ENCODE measurements at places on chromosomes 4 and X.

DNA sequence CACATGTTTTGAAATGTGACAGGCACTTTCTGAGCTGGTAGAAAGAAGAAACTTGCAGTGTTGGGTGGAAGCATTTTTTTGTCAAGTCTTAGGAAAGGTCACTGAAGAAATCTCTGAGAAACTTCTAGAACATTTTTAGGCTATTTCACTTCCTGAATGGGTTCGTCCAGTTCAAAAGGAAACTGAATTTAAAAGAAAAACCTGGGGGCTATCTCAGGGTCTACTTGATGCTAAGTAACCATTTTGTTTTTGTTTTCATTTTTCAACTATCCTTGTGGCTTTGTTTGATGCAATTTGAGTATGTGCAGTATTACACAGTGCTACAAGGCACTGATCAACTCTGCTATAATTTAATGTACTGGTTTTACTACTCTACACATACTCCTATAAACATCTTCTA is 34.0 kb upstream of the AMOT start:
- DNase-seq = no peak

- no peak for DNase-seq
Measured at GRCh38 chrX:38985375-38985774, 184.1 kb downstream of the MID1IP1 start.

GRCh38 chr4:84126061-84126787 is 372.9 kb downstream of the NKX6-1 start:
- no peak for DNase-seq

GRCh38 chr4:26441102-26441501 is 49.2 kb downstream of the CCKAR start:
- DNase-seq = no peak

- no peak for DNase-seq
Measured at GRCh38 chr4:89334311-89334710, 26.7 kb upstream of the GPRIN3 start.

GRCh38 chrX:149630681-149631233 is 835 bp downstream of the TMEM185A start:
- DNase-seq = no peak

DNA sequence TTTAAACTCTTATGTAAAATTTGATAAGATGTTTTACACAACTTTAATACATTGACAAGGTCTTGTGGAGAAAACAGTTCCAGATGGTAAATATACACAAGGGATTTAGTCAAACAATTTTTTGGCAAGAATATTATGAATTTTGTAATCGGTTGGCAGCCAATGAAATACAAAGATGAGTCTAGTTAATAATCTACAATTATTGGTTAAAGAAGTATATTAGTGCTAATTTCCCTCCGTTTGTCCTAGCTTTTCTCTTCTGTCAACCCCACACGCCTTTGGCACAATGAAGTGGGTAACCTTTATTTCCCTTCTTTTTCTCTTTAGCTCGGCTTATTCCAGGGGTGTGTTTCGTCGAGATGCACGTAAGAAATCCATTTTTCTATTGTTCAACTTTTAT is at the start of gene ALB:
Gene ALB (plus strand): TSS at position 246 of the 400 bp plus-strand sequence. CDS start 41 bp downstream, at position 287.
- no peak for DNase-seq

GRCh38 chrX:153722704-153723350 is 1.4 kb downstream of the BCAP31 start:
- no peak for DNase-seq

DNA sequence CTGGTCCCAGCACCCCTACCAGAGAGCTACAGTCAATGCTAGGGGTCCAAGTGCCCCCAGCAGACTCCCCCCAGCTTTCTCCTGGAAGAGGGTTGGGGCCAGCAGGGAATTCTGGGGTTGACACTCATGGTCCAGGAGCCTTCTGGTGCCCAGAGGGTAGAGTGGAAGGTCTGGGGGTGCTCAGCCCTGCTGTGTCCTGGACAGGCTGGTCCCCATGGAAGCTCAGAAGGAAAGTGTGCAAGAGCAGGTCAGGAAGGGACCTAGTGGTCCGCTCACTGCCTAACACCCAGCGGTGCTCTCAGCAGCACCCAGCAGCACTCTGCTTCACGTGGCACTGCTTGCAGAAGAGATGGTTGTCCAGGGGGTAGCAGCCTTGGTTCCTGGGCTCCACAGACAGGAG is 6.9 kb downstream of the TEX13C start:
- no peak for DNase-seq

GRCh38 chrX:67545036-67545821 is 1.4 kb downstream of the AR start:
- DNase-seq = no peak

DNA sequence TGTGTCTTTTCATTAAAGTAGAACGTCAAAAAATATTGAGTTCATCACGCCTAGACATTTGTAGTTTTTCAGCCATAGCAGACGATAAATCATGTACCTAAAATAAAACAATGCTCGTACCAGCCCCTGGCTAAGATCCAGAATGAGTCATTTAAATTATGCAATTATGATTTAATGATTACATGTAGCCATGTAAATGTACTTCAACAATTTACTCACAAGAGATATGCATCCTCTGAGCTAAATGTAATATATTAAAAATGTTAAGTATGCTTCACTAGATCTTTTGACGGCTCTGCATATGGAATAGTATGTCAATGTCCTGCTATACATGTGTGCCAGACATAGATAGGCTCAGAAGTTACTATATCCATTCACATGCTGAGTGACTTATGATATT is 1077.8 kb downstream of the ARAP2 start:
- DNase-seq = no peak

DNA sequence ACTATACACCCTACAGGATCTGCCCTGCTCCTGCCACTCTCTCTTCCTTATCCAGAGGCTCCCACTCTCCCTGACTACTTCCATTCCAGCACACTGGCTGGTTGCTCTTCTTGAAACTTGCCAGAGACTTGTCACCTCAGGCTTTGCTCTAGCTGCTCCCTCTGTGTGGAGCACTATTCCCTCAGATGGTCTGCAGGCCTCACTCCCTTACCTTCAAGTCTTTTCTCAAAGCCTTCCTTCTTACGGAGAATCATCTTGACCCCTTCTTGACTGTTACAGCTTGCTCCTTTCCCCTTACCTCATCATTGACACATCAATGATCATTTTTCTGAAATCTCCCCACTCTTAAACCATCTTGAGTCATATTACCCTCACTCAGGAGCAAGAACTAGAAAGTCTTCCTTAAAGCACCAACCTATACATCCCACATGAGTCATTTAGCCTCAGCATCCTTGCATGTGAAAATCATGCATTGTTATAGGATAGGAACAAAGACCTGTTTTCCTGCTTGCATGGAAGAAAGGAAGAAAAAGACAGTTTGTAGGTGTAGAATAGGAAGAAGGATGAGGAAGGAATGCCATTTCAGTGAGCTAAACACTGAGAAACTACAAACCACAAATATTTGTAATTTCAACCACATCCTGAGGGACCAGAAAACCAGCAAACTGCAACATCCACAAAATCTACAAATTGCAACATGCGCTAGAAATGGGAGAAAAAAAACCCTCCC is 55.7 kb downstream of the ANTXR2 start:
- peak; percentile 60 for DNase-seq

- DNase-seq = no peak
Measured at GRCh38 chr4:2697995-2698414, 58.1 kb downstream of the TNIP2 start.

DNA sequence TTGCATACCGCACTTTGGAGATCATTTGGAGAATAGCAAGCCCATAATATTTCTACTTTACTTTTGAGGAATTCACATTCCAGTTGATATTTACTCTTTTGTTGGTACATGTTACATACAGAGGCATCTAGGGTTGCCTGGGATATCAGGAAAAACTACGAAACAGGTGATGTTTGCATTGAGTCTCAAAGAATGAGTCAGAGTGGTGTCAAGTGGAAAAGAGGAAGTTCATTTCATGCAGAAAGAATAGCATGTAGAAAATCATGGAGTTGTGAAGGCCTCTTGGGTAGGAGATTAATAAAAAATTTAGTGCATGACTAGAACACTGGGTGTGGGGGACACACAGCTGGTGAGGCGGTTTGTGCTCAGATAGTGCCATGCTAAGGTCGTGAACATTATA is 33.5 kb upstream of the ELOVL6 start:
- no peak for DNase-seq

DNA sequence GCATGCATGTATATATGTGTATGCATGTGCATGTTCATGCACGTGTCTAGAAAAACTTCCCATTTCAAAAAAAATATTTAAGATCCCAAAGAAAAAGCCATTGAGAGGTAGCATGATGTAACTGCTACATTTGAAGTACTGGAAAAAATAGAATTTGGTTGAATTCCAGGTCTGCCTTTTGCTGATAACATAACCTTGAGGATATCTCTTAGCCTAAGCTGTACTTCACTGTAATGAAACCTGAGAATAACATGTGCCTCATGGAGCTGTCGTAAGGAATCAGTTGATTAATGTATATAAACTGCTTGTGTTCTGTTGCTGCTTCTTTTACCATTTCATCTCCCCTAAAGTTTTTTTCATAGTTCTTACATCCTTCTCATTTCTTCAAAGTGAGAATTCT is 351.8 kb downstream of the GRIA2 start:
- no peak for DNase-seq

DNA sequence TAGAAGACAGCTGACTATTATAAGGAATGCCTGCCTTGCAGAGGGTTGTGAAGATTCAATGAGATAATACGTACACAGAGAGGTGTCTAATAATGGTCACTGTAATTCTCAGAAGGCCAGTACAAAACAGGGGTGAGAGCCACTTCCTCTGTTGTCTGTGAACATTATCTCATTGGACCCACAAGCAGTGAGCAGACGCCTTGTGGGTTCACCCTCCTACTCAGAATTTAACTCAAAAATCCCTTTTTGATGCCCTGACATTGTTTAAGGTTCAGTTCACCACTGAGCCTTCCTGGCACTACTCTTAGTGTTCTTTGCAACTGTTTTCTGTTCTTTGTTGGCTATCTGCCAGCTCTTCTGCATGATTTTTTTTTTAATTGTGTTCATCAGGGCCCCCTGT is 467.4 kb downstream of the BCOR start:
- DNase-seq = no peak

DNA sequence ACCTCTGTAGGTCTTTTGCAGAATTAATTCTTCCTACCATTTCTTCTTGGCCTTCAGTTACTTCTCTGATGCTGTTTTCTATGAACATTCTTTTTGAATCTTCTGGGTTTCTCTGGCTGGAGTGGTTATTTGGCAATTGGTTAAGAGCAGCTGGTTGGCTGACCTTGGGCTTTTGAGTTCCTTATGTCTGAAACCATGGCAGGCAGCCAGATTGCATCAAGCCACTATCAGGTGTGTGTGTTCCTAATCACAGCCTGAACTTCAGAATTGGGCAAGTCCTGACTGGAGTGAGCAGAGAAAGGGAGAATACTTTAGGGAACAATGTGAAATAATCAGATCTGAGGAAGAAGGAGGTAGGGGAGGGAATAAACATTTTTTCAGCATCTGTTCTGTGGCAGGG is 90.2 kb downstream of the ARHGAP10 start:
- no peak for DNase-seq

DNA sequence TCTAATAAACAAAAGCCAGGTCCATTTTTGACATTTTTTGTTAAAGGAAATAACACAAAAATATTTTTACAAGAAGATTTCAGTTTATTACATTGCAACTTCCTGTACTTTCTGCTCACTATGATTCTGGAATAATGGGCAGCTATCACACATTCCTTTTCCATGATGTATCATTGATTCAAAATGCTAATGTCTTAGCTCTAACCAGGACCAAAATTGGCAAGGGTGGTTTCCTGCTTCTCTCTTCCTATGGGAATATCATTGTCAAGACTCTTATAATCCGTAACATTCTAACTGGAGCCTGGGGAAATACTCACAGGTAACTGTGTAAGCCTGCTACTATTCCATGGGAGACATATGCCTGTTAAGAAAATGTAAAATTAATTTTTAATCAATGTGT is 218.6 kb downstream of the DCAF12L2 start:
- no peak for DNase-seq

GRCh38 chr4:48134081-48134480 is at the start of gene TXK:
TXK (minus strand) TSS chr4:48134250; CDS start chr4:48134170, 80 bp downstream.
- no peak for DNase-seq

DNA sequence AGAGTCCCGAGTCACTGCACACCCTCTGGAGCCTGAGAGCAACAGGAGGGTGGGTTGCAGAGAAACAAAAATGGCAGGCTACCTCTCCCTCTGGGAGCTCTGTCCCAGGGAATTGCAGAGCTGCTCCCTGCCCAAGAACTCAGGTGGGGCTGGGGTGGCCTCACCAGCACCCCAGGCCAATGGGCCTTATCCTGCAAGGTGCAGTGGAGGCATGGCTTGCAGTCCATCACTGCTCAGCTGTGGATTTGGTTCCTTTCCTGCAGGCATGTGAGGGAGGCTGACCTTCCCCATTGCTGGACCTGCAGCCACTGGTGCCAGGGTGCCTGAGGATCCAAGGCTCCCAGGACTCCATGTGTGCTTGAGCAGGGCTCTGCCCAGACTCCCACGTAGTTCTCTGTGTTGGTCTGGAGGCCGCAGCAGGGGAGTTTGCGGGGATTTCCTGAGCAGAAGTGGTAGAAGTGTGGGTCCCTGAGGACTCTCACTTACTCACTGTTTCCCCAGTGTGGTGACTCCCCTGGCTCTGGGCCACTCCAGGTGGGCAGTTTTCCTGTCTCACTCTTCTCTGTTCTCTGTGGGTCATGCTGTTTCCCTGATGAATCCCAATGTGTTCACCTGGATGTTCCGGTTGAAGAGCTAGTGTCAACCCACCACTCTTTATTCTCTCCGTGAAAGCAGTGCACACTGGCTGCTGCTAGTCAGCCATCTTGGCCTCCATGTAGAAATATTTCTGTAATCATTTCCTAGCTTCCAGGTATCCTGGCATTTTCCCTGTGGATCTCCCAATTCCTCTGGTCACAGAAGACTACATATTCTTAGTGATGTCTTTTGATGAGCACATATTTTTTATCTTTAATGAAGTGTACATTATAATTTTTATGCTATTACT is 82.3 kb downstream of the ARHGAP24 start:
- no peak for DNase-seq

DNA sequence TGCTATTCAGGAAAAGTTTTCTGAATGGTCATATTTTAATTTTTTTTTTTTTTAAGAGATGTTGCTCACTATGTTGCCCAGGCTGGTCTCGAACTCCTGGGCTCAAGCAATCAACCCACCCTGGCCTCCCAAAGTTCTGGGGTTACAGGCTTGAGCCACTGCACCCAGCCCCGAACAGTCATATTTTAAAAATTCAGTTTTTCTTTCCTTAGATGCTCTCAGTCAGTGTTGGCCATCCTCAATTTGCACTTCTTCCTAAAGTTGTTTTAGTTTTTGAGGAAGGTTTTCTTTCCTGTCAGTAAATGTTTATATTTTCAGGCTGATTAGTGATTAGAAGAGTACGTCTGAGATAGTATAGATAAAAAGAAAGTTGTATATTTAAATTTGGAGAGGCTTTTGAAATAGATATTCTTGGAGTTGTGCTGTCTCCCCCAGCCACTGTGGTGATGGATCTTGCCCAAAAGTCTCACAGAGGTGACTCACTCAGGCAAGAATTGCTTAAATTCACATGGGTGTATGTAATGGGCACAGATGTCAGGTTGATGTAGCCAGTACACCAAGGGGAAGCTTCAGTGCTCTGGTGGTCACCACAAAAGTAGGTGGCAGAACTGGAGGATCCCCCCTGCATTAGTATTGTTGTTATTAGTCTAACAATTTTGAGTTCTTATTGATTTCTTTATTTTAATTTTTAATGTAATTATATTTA is 72.2 kb upstream of the ELOVL6 start:
- DNase-seq = no peak

- DNase-seq = no peak
Measured at GRCh38 chr4:84582988-84583875, at the start of gene CDS1. CDS1 (plus strand) TSS chr4:84583127; CDS start chr4:84583402, 275 bp downstream.

All from SIG-M5 (cell line).